ENCODE measurements at places on chromosomes 3 and 15.

- peak; percentile 69 for DNase-seq
Measured at GRCh38 chr3:30548600-30548999, 57.8 kb upstream of the TGFBR2 start.

DNA sequence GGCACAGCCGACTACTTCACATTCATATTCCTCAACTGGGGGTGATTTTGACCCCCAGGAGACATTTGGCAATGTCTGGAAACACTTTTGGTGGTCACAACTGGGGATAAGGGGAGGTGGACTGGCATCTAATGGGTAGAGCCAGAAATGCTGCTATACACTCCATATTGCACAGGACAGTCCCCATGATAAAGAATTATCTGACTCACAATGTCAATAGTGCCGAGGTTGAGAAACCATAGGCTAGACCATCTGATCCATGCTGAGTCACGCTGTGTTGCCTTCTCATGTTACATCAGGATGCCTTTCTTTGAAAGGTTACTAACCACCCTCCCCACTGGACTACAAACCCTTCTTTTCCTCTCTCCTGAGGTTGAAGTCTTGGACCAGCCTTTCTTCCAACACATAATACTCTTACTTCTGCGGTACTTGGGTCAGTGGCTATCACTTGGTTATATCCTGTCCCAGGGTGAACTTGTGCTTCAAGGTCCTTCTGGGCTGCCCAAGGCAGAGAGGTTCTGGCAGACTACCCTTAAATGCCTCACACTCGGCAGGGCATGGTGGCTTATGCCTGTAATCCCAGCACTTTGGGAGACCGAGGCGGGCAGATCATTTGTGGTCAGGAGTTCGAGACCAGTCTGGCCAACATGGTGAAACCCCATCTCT, 68.8 kb downstream of the CTNNB1 start:
- no peak for DNase-seq

DNA sequence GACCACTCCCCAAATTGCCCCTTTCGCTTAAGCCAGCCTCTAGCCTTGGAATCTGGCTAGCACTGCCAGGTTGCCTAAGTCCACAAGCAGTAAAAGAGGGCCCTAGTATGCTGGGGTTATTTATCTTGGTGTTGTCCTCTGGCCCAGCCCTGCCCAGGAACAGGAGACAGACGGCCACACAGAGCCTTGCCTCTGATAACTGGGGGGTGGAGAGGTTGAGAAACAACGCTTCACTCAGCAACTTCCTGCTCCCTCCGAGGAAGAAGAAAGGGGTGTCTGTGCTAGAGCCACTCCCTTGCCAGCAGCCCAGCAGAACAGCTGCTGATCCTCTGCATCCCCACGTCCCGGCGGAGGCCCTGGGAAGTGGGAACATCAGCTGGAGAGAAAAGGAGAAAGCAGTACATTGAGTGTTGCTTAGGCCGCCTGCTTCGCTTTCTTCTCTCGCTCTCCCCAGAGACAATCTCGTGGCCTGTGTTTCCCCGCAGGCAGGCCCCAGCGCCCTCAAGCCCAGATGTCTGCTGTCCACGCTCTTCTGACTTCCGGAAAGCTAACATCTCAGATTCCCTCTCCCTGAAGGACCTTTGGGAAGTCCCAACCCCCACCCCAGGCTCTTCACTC, 22.6 kb upstream of the C3orf70 start:
- peak; percentile 38 for DNase-seq

GRCh38 chr15:33655488-33655887, 312.8 kb upstream of the CHRM5 start:
- DNase-seq, result no peak

DNA sequence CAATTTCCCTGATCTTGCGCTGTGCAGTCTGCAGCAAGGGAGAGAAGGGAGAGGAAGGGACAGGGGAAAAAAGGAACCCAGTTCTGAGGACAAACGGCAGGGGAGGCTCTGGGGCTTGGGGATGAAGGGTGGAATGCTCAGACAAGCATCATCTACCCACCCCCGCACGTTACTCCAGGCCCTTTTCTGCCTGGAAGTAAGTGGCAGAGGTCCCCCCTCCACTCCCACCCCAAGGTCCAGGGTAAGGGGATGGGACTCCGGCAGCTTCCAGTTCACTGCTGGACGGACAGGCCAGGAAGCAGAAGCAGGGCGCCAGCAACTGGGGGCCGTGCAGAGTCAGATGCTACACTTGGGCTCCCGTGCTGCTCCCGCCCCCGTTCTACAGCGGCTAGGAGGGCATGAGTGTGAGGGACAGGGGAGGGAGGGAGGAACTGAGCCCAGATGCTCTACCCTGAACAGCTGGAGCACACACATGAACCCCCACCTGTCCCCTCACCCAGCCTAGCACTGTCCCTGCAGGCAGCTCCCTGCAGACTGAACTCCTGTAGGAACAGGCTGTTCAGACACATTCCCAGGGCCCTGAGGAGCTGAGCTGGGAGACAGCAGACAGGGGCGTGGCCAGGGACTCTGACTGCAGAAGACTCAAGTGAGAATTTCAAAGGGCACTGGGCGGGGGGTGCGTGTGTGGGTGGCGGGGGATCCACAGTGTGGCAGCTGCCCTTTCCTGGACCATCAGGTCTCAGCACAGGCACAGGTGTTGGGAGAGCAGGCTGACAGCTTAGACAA, 59.7 kb downstream of the SENP2 start:
- DNase-seq, result peak; percentile 43

DNA sequence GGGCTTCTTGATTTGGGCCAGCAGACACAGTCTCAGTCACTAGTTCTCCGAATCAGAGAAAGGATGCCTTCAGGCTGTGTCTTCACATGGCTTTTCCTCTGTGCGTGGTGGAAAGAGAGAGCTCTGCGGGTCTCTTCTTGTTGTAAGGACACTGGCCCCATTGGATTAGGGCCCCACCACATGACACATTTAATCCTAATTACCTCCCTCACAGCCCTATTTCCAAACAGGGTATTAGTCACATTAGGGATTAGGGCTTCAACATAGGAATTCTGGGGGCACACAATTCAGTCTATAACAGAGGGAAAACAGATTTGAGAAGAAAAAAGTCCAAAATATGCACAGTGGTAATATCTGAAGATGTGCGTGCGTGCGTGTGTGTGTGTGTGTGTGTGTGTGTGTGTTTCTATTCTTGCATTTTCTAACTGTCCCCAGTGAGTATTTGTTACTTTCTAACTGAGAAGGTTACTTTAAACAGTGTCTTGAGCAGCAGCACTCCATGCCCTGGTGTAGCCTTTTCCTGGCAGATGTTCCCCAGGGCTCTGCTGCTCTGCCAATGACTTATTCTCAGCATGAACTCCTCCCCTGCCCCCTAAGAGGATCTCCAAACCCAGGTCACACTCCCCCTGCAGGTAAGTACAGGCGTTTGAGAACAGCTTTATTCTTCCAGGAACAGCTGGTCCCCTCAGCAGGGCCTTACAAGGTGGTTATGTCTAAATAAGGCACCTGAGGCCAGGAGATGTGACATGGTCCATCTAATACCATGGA, 72.9 kb downstream of the RPL39L start:
- peak; percentile 68 for DNase-seq

DNA sequence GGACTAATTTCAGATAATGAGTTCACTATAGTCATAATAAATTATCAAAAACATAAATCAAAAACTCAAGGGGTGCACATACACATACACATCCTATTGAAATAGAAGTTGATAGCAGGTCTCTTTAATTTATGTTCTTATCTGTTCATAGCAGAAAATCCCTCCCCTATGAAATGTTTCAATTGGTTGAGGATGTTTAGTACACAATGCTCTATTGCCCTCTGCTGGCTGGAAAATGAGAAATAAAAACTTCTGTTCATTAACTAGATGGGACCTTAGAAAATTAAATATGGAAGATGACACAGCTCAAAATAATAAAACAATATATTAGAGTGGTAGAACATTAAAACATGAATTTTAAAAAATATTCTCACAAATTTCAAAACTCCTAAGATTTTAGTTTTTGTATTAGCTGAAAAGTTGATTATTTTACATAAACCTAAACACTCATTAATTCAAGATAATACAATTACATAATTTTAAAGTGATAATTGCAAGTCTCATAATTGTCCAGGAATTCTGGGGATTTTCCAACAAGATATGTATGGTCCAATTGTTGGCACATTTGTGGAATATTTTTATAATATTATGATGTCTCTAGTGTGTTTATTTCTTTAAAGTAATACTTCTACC, 735.0 kb downstream of the ROBO1 start:
- DNase-seq, result no peak

DNA sequence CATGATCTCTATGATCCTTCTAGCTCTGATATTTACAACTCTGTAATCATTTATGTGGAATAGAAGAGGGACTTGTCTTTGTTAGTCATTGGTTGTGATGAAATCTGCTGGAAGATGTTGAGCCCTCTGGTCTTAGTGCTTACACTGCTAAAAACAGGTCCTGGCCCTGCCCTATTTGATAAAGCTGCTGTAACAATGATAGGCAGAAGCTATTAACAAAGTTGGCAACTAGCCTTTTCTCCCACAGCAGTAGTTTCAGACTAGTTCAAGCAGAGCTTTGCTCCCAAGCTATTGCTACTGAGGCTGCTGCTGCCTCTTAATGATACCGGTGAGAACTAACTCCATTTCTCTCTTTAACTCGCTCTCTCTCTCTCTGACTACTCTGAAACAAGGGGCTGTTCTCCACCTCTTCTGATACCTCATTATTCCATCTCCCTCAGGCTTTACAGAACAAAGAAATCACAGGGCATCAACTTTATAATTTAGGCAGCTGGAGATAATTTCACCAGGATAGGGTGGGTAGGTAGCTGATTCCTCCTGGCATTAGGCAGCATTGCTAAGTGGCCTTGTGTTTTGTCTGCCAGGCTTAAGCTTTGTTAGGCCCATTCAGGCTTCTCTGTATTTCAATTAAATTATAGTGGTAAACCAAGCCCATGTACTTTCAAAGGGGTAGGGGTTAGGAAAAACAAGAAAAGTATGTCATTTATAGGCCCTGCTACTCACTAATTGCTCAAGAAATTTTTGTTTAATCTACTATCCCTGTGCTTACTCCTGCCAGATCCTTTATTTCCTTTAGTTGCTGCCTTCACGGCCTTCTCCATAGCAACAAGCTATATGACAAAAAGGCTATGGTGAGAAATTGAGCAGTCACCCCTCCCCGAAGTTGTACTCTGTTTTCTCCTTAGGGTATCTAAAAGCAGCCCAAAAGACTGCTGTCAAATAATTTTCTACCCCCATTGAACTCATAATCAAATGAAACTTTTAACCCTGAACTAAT, 139.6 kb downstream of the RBPMS2 start:
- DNase-seq, result no peak

- no peak for DNase-seq
Measured at GRCh38 chr3:112774293-112774926, 72.3 kb downstream of the CD200R1L start.

GRCh38 chr3:81443958-81444357, 317.5 kb downstream of the GBE1 start:
- DNase-seq, result no peak

- peak; percentile 37 for DNase-seq
Measured at GRCh38 chr3:632571-633170, 436.1 kb downstream of the CHL1 start.

GRCh38 chr3:16086690-16087089, 87.8 kb upstream of the GALNT15 start:
- DNase-seq, result peak; percentile 16

- DNase-seq, result no peak
Measured at GRCh38 chr15:36773698-36774097, 194.3 kb downstream of the CDIN1 start.

DNA sequence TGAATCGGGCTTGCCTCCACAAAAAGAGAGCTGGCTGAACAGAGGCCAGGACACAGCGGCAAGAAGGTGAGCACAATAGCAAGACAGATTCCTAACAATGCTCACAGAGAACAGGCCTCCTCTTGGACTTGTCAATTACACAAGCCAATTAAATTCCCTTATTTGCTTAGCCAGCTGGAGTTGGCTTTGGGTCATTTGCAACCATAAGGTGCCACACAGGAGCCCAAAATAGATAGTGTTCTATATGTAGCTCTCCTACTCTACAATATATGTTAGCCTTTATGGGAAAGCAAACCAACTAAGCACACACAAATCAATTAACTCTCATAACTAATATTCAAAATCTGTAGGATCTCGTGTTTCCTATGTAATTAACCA, 335.6 kb downstream of the FOXP1 start:
- DNase-seq, result no peak

- no peak for DNase-seq
Measured at GRCh38 chr3:37272741-37273140, 98.4 kb upstream of the LRRFIP2 start.

- no peak for DNase-seq
Measured at GRCh38 chr3:45682311-45682710, 6.9 kb upstream of the SACM1L start.

GRCh38 chr3:53821631-53822121, 24.5 kb downstream of the CHDH start:
- no peak for DNase-seq

GRCh38 chr3:56251343-56251945, 216.8 kb downstream of the ERC2 start:
- peak; percentile 25 for DNase-seq

- no peak for DNase-seq
Measured at GRCh38 chr3:114899186-114899931, 247.7 kb downstream of the ZBTB20 start.

DNA sequence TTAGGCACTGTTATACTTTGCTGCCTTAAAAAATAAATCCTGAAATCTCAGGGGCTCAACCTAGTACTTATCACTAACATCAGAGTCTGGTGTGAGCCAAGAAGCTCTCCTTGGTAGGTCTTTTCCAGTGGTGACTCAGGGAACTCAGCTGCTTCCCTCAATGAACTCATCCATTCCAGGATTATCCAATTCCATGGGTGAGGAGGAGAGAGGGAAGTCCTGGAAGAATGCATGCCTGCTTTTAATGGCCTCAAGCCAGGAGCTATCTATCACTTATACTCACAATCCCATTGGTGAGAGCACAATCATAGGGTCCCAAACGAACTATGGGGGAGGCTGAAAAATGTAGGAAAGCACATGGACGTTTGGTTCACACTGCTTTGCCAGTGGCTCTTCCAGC, 113.6 kb downstream of the POLR2M start:
- no peak for DNase-seq

Measured in WTC11 (cell line).